ENCODE measurements at places on chromosomes 13 and 19.

- no peak overlapping the region for H3K27ac ChIP-seq
- no peak overlapping the region for H3K4me3 ChIP-seq
- no peak for DNase-seq
- H3K27me3 ChIP-seq = no peaks in the 10 kb centered on the region
- peaks cover 25% of the 10 kb centered on the region for H3K4me1 ChIP-seq
Observed at GRCh38 chr13:110272227-110272626, 34.7 kb downstream of the COL4A1 start.

DNA sequence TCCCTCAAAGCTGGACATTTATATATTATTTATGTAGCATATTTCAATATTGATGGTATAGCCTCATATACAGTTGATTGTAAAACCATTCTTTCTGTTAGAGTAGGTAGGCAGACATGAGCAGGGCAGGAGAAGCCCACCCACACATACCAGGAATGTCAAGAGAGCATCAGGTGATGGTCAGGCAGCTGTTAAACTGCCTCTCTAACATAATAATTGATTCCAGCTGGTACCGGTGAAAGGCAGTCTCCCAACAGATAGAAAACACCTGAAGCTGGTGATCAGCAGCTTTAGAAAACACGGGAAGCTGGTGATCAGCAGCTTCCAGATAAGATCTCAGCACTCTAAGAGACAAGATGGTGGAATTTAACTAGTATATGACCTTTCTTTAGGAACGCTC, 132.9 kb downstream of the SLITRK6 start:
- no peak overlapping the region for H3K27ac ChIP-seq
- H3K4me3 ChIP-seq = no peak overlapping the region
- no peaks in the 10 kb centered on the region for H3K4me1 ChIP-seq

DNA sequence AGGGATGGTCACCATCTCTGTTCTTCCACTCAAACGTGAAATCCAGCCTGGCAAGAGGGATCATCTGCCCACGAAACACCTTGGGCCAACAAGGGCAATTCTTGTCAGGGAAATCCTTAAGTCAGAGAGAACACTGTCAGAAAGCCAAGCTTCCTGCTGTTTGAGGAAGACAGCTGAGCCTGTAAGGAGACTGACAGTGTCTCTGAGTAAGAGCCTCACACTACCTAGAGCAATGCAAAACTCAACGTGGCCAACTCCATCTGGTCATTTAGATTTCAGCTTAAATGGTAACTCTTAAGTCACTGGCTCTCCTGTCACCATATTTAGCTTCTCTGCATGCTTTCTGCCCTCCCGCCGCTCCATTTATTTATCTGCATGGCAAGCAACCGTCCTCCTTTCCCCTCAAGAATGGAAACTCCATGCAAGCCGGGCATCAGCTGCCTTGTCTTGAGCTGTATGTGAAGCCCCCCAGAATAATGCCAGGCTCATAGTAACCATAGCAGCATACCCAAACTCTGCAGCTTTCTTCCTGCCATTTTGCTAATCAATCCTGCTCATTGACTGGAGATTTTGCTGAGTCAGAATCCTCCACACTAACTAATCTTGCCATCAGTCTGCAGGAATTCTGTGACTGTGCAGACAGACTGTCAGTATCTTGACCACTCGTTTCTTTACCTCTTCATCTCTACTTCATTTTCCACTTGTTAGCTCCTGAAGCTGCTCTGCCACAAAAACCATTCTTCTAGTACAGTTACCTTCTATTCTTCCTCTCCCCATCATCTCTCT, 159.8 kb downstream of the IRS2 start:
- H3K4me3 ChIP-seq = no peak overlapping the region
- H3K27me3 ChIP-seq = no peaks in the 10 kb centered on the region
- H3K36me3 ChIP-seq = no peaks in the 10 kb centered on the region
- no peaks in the 10 kb centered on the region for H3K4me1 ChIP-seq
- no peak overlapping the region for H3K27ac ChIP-seq

- peak overlapping the region; percentile 56 for H3K27ac ChIP-seq
- no peaks in the 10 kb centered on the region for H3K36me3 ChIP-seq
- H3K4me1 ChIP-seq = peaks cover 96% of the 10 kb centered on the region
Observed at GRCh38 chr13:41054212-41054877, 7.0 kb upstream of the WBP4 start.

- no peak overlapping the region for H3K4me3 ChIP-seq
- H3K27me3 ChIP-seq = no peaks in the 10 kb centered on the region
- no peaks in the 10 kb centered on the region for H3K36me3 ChIP-seq
- H3K27ac ChIP-seq = no peak overlapping the region
- no peaks in the 10 kb centered on the region for H3K4me1 ChIP-seq
- DNase-seq = no peak
Observed at GRCh38 chr13:31174018-31174417, 12.3 kb upstream of the HSPH1 start.

GRCh38 chr19:17539238-17540117, 16.0 kb upstream of the COLGALT1 start:
- H3K4me1 ChIP-seq = peaks cover 12% of the 10 kb centered on the region
- no peaks in the 10 kb centered on the region for H3K36me3 ChIP-seq
- DNase-seq = peak; percentile 98
- H3K27me3 ChIP-seq = no peaks in the 10 kb centered on the region

DNA sequence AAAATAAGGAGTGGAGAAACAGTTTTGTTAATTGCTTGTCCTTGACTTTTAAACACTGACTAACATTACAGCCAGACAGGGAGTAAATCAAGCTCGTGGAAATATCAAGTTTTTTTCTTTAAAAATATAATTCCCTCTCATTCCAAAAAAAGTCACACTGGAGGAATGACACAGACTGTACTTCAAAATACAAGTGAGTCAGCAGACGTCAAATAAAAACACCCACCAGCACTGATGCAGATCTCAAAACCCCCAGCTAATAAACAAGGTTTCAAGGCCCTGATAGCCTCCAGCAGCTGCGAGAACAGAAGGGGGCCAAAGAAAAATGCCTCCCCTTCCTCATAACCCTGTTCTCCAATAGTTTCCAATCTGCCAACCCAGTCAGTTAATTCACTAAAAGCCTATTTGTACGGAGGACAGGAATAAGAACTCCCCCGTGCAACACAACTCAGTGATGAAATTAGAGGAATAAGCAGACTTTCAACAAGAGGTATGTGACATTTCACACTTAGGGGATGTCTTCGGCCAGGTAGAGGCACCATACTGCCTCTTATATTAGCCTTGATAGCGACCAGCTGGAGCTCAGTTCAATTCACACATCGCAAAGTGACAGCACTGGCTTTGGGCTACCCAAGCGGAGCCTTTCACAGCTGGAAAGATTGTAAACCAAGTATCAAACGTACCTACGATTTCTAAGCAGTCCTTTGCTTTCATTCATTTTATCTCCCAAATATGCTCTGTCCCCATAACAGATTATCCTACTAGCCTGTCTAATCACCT, 561.0 kb upstream of the KLF12 start:
- H3K4me1 ChIP-seq = no peaks in the 10 kb centered on the region
- no peak for DNase-seq
- H3K27me3 ChIP-seq = no peaks in the 10 kb centered on the region
- no peak overlapping the region for H3K4me3 ChIP-seq
- no peaks in the 10 kb centered on the region for H3K36me3 ChIP-seq

DNA sequence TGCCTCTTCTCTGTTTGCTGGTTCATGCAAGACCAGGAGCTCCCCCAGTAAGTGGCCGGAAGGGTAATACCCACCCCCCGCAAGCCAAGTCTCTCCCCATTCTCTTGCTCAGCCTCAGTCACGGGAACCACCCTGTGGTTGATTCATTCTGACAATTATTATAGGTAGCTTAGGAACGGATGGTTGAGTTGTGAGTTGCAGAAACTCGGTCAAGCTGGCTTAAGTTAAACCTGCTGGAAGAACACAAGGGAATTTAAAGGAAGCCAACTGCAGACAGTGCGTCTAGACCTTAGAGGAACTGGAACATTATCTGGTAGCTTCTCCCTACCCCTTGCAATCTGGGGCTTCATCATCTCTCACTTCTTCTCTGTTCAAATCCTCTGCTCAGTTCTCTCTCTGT, 8.9 kb downstream of the FPR1 start:
- no peak overlapping the region for H3K4me3 ChIP-seq
- no peaks in the 10 kb centered on the region for H3K36me3 ChIP-seq
- no peaks in the 10 kb centered on the region for H3K27me3 ChIP-seq
- H3K4me1 ChIP-seq = no peaks in the 10 kb centered on the region
- no peak overlapping the region for H3K27ac ChIP-seq

GRCh38 chr13:48976576-48977285, 1.0 kb downstream of the FNDC3A start:
- H3K27ac ChIP-seq = peak overlapping the region; percentile 98
- no peaks in the 10 kb centered on the region for H3K27me3 ChIP-seq
- H3K36me3 ChIP-seq = no peaks in the 10 kb centered on the region
- no peak for DNase-seq
- peak overlapping the region; percentile 87 for H3K4me3 ChIP-seq
- peaks cover 49% of the 10 kb centered on the region for H3K4me1 ChIP-seq

DNA sequence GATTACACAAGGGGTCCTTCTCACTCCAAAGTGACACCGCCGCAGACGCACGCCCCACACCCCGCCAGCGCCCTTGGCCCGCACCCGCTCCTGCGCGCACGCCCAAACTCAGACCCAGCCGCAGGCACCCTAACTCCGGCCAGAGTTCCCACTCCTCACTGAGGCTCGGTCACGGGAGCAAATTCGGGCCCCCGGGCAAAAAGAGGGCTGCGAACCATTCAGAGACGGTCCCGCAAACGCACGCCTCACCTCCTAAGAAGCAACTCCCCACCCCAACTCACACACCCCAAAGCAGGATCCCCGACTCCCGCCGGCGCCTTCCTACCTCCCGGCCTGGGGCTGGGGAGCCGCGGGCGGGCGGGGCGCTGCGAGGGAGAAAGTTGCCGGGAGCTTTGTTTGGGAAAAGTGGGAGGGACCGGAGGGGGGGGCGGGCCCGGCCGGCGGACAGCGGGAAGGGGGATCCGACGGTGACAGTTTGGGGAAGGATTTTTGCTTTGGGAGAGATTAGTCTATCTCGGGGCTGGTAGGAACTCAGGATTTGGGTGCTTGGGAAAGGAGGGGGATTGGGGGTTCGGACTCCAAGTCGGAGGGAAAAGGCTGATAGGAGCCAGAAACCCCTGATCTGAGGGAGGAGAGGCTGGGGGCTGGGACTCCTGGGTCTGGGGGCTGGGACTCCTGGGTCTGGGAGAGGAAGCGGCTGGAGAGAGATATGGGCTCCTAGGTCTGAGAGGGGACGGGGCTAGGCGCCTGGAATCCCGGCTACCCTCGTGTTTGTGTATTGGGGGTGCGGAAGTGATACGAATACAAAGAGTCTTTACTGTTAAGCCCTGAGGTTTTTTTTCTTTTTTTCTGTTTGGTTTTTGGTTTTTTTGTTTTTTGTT, at the start of gene TEAD2:
TEAD2 (minus strand) TSS at position 369 of the 881 bp plus-strand sequence. CDS start 2,341 bp downstream, outside the sequence.
- H3K36me3 ChIP-seq = peaks cover 24% of the 10 kb centered on the region
- H3K4me3 ChIP-seq = peak within 1 kb of the TSS; percentile 81
- H3K27ac ChIP-seq = peak within 1 kb of the TSS; percentile 90
- DNase-seq = peak; percentile 72
- H3K27me3 ChIP-seq = no peaks in the 10 kb centered on the region

DNA sequence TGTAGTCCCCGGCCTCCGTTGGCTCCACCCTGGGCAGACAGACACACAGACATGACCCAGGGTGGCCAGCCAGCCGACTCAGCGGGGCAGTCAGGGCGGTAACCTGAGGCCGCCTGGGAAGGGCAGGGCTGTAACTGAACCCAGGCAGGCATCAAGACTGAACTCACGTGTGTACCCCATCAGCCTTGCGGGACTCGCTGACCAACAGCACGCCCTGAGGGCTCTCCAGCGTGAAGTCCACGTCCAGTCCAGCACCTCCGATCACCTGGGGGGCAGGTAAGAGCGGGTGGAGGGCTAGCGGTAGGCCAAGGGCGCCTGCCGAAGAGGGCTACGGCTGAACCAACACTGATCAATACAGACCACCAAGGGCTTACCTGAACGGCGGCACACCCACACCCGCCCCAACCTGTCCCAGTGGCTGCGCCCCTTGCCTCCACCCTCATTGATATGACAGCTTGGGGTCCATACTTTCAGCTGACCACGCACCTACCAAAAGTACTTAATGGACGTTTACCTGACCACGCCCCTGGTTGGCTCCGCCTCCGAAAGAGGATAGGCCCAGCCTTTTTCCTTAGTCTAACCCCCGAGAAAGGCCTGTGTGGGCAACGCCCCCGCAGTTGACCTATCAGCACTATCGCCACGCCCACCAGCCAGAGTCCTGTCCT, 791 bp downstream of the TMED1 start:
- no peaks in the 10 kb centered on the region for H3K27me3 ChIP-seq
- no peak for DNase-seq
- H3K4me3 ChIP-seq = peak overlapping the region; percentile 80
- peak overlapping the region; percentile 99 for H3K27ac ChIP-seq
- peaks cover 40% of the 10 kb centered on the region for H3K36me3 ChIP-seq

DNA sequence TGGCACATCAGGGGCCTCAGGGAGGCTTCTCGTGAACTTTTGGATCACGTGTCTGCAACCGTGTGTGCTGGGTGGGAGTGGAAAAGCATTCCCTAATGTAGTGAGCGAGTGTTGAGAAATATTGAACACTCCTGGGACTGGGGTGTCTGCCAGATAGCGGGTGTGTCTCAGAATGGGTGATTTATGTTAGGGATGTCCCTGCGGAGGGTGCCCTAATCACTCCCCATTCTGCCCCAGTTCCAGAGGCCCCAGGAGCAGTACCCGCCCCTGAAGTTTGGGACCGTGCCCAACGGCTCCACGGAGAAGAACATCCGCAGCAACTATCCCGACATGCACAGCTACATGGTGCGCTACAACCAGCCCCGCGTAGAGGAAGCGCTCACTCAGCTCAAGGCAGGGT, 24.2 kb upstream of the GRWD1 start:
- H3K27me3 ChIP-seq = peaks cover 12% of the 10 kb centered on the region
- no peak overlapping the region for H3K27ac ChIP-seq
- no peak overlapping the region for H3K4me3 ChIP-seq
- peaks cover 3% of the 10 kb centered on the region for H3K4me1 ChIP-seq

DNA sequence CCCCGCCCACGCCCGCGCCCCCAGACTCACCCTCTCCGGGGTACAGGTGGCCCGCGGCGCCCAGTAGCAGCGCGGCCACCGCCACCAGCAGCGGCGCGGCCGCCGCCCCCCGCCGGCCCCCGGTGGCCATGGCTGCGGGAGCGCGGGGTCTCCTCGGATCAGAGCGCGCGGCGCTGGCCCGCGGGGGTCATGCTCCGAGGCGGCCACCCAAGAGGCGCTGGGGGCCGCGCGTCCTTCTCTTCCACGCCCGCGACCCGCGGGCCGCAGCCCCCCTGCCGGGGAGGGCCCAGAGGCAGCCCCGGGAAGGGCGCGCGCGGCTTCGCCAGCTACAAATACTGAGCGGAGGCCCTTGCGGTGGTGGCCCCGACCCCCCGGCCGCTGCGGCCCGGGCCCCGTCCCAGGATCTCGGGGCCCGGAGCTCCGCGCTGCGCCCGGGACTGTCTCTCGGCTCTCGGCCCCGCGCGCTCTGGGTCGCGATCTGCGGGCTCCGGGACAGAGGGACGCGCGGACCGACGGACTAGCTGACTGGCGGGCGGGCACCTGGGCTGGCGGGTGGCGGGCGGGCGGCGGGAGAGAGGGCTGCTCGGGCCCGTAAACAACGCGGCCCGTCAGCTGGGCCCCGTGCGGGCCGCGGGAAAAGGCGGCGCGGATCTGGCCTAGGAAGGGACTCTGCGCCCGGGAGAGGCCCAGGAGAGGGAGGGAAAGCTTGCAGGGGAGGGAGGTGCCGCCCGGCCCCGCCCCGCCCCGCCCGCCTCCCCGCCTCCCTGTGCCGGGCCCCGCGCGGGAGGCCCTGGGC, at the start of gene INSR:
INSR (minus strand) TSS at position 653 of the 796 bp plus-strand sequence; CDS start at position 130, 523 bp downstream.
- H3K4me1 ChIP-seq = peaks cover 20% of the 10 kb centered on the region
- DNase-seq = peak; percentile 90
- H3K27ac ChIP-seq = peak within 1 kb of the TSS; percentile 83
- H3K27me3 ChIP-seq = no peaks in the 10 kb centered on the region

Data from lower lobe of right lung (tissue), 2 donors.